NCI-H1105 treated with DMSO at 0.1 percent for 48 hours (cell line): ENCODE measurements at places on chromosomes 2 and 18.

DNA sequence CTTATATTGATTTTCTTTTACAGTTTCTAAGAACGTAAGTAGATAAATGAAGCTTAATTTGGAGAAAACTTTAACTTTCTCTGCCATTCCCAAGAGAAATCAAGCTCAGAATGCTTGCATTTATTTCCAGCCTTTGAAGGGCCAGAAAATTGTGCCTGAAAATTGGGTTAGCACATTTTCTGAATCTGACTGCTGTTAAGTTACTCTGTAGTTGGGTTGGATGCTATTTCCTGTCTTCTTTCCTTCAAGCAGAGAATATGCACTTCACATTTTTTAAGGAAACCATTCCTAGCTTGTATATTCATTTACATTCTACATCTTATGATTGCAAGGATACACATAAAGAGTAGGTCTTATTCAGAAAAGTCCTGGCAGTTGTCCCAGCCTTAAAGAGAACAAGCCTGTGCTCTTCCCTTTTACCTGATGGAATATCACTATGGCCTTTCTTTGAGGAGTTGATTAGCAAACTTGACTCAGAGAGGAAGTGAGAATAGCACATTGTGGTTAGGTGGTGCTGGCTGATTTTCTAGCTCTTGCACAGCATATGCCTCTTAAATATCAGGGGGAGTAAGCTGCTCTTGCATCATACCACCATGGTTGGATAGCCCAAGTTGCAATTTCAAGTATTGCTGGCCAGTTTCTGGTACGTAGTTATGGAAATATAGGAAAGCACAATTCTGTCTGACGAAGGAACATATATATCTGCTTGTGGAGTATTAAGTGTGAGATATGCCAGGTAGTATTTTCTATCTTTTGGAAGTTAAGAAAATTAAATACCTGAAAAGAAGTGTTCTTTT, 133.7 kb downstream of the COMMD1 start:
- DNase-seq = no peak

- DNase-seq = no peak
Measured at GRCh38 chr18:54019641-54020040, 204.8 kb downstream of the MBD2 start.

DNA sequence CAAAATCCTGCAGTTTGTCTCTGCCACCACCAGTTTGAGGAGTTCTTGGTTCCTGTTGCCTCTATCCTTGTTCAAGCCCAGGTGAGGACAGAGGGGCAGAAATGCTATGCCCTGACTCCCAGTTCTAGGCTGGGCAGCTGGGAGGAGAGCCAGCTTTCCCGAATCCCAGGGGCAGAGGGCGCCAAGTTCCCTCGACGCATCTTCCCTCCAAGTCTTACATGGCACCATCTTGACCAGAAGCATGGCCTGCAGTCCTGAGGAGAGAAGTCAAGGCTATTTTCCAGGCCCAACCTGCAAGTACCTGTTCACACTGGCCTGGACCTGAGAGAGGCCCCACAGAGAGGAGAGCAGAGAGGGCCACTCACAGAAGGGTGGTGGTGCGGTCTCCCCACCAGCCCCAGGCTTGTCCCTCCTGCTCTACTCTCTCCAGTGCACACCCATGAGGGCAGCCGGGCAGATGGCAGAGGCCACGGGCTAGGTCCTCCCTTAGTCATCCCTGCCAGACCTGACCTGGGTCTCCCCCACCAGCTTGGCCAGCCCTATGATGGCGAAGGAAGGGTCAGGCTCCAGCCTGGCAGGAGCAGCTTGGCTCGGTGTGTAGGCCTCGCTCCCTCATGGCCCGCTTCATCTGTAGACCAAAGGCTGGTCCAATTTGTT, 115.7 kb upstream of the MSTN start:
- DNase-seq = no peak

- DNase-seq = no peak
Measured at GRCh38 chr18:68176901-68177300, 538.0 kb downstream of the TMX3 start.

- no peak for DNase-seq
Measured at GRCh38 chr18:71951001-71951400, 593.1 kb downstream of the CBLN2 start.

- no peak for DNase-seq
Measured at GRCh38 chr2:171652416-171652785, 34.9 kb upstream of the DYNC1I2 start.

DNA sequence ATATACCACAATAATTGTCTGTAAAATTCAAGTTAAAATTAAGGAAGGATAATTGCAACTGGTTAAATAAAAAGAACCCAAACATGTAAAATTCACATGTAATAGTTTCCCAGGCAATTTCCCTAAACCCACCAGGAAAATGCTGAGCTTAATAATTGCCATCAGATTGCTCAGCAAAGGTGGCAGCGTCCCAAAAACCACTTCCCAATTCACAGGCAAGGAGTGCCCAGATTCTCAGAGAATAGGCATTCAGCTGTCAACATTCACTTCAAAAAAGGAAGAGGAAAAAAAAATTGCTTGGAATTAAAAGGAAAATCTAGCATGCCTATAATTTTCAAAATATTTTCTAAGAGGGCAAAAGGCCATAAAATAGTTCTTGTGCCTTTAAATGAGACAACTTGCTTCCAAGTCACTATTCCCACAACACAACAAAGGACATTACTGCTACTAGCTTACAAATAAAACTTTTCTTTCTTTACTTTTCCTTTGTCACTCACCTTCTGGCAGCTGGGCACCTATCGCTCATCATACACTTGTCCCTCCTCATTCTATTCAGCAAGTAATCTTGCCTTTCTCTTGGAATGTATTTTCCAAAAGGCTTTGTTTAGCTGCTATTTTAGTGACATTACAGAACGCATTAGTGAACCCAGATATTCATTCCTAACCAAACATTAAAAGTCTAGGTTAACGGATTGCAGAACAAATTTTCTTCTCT, 15.2 kb downstream of the SRBD1 start:
- DNase-seq = no peak

GRCh38 chr2:225660262-225661131, 261.0 kb downstream of the NYAP2 start:
- DNase-seq = peak; percentile 57

DNA sequence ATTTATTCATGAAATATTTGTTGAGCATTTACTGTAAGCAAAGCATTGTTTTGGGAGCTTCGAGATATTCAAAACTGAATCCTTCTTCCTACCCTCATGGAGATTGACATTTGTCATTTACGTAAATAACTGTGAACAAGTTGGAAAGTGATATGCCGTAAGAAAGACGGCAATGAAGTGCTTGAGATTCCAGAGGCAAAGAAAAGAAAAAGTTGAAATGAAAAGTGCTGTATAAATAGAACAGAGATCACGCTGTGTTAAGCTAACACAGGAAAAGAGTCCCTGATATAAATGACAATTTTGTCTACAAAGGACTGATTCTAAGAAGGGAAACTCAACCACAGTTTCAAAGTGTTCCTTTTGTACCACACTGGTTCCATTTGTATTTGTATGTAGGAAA, 1.8 kb downstream of the CHRNA1 start:
- DNase-seq = no peak

DNA sequence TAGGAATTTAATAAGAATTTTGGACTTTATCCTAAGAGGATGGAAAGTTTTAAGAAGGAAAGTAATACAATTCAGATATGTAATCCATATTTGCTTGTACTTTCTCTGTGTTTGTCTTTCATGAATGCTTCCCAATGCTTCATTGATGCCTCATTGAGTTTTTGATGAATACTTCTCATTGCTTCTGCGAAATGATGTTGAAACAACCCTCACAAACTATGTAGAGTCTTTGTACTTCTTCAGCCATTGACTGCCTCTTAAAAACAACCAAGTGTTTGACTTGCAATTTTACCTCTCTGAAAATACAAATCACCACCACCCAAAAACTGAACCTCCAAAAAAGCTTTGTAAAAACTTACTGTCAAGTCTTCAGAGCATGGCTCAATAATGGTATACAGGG, 424.1 kb downstream of the ERBB4 start:
- DNase-seq = no peak

GRCh38 chr18:21444465-21445212, 155.9 kb downstream of the ESCO1 start:
- DNase-seq = peak; percentile 65

GRCh38 chr2:158116936-158117335, 15.3 kb downstream of the UPP2 start:
- DNase-seq = no peak
